ENCODE measurements at places on chromosomes 6 and 20. TPM values are rescaled to one million over a fixed set of nuclear protein-coding genes. Genes with fewer than 3 reads are reported as not detected.
A peak's percentile ranks its signal among the peaks of the same experiment; 100 is the strongest.

GRCh38 chr6:4133941-4134838, 1.2 kb downstream of the ECI2 start:
- peak; percentile 17 for DNase-seq

GRCh38 chr20:25039697-25040437, 18.1 kb downstream of the ACSS1 start:
- peak; percentile 27 for DNase-seq

DNA sequence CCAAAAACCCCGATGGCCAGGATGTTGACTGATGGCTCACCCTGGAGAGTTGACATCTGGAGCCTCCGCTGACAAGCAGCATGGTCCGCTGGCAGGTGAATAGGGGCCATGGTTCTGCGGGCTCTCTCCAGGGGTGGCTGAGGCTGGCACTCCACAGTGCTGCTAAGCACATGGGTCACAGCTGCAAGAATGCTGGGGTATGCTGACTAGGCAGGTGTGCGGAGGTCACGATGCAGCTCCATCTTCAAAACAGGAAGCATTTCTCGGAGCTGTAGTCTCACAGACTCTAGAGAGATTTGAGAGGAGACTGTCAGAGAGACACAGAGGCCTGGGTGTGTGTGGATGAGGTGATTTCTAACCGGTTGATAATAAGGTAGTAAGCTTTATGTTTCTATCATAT, 341.6 kb downstream of the NRN1 start:
- no peak for DNase-seq

GRCh38 chr6:133951881-133952814, 876 bp upstream of the TBPL1 start:
- peak; percentile 65 for DNase-seq

DNA sequence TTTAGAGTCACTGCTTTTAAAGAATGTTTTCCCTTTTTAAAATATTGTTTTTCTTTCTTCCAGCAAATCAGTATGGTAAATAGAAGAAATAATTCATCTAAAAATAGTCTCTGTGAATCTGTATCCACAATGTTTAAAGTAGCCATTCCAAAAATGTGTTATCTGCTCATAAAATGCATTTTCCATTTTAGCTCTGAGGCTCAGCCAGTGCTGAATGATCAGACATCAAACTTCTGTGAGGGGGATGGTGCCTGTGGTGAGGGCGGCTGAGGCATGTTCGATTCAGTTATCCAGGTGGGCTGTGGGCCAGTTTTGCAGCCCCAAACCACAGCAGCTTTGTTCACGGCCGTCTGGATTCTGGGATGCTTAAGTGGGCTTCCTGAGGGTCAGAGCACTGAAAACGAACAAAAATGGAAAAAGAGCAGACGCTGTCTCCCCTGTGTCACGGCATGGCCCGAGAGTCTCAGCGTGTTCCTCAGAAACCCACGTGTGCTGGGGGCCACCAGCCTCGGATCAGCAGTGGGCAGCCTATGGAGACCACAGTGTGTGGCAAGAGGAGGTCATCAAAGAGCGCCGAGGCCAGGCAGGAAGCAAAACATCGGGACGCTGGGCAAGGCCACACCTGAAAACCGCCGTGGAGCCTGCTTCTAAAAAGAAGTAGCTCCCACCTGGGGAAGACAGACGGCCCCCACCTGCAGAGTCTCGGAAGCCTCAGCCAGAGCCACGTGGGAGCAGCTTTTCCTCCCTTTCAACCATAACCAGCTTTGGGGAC, 134.9 kb upstream of the THBS2 start:
- DNase-seq: no peak

- peak; percentile 39 for DNase-seq
Observed at GRCh38 chr6:1313767-1314503, 2.0 kb downstream of the FOXQ1 start.

- DNase-seq: no peak
Observed at GRCh38 chr6:163001330-163001729, 273.6 kb downstream of the PACRG start.

GRCh38 chr6:116500969-116501433, 10.4 kb upstream of the CALHM5 start:
- peak; percentile 66 for DNase-seq

The WFDC2 gene
- not detected for total RNA-seq

The JPH2 gene
- 2.1 TPM for total RNA-seq

The TNF gene
- 4.0 TPM for total RNA-seq

Measured in Daoy (cell line).